Activated T-helper 1 cell treated with anti-CD3 and anti-CD28 coated beads, Interleukin-2, amount 50 U/mL, for 16 hours (primary cell): ENCODE measurements at places on chromosomes 16 and 17.

- no peak for DNase-seq
These were observed 48.3 kb upstream of the ABCC11 start for GRCh38 chr16:48295488-48296281.

DNA sequence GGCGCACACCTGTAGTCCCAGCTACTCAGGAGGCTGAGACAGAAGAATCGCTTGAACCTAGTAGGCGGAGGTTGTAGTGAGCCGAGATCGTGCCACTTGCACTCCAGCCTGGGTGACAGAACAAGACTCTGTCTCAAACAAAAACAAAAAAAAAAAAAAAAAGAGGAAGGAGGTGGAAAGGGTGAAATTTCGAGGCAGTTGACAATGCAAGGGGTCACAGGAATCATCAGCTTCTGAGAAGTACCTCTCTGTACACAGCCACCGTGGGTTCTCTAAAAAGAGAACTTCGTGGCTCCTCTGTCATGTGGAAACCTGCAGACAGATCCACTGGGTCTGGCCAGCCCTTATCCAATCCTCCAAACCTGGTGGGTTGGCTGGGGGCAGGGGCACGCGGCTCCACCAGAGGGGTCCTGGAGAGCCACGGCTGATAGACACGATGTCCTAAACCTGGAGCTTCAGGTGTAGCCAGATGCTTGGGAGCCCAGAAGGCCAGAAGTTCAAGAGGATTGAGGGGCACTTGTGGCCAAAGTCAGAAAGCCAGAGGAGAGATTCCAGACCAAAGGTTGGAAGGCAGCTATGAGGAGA is 540 bp upstream of the CD300LF start:
- no peak for DNase-seq

- no peak for DNase-seq
These were observed 9.9 kb downstream of the MXRA7 start for GRCh38 chr17:76700617-76701470.

- no peak for DNase-seq
These were observed 13.3 kb downstream of the PDIA2 start for GRCh38 chr16:296276-296675.

DNA sequence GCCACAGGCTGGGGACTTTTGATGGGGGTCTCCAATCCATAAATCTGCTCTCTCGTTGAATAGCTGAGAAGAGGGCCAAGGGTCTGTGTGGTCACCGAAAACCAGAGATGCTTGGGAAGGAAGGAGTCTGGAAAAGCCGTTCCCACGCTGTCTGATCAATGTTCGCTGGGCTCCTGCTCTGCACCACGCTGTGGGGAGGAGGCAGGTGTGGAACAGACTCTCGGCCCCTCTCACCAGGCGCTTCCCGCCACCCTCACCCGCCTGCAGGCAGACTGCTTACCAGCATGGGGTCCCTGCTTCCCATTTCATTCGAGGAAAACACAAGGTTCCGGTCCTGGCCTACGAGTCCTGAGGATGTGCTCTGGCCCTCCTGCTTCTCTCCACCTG is 702 bp upstream of the ALDH3A1 start:
- no peak for DNase-seq

GRCh38 chr16:68202091-68202519 is 33.8 kb downstream of the ESRP2 start:
- no peak for DNase-seq

- DNase-seq = no peak
These were observed 1.9 kb upstream of the MLLT6 start for GRCh38 chr17:38702916-38703741.

DNA sequence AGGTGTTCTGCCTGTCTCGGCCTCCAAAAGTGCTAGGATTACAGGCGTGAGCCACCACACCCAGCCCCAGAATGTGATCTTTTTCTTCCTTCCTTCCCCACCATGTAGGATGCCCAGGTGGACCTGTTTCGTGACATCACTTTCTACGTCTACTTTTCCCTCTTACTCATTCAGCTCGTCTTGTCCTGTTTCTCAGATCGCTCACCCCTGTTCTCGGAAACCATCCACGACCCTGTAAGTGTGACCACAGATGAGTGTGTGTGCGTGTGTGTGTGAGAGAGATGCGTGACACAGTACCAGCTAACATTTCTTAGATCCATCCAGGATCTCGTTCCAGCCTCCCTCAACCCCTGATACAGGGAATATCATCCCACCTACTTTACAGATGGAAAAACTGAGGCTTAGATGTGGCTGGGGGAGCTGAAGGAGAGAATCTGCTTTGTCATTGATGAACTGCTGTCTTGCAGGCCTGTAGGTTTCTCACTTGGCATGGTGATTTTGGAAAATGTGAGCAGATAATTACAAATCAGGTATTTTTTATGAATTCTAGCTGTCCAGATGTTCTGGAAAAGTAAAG is 67.1 kb downstream of the ABCC1 start:
- DNase-seq = no peak

GRCh38 chr16:85062323-85062722 is 34.7 kb downstream of the KIAA0513 start:
- DNase-seq = no peak

- no peak for DNase-seq
These were observed 330.0 kb downstream of the SHISA9 start for GRCh38 chr16:13231365-13231764.

GRCh38 chr16:57356547-57356946 is 2.0 kb upstream of the CCL22 start:
- no peak for DNase-seq

- no peak for DNase-seq
These were observed 1965.9 kb downstream of the TP53TG3F start for GRCh38 chr16:35425270-35425669.

GRCh38 chr17:1957037-1957436 is 68.1 kb downstream of the RTN4RL1 start:
- no peak for DNase-seq

DNA sequence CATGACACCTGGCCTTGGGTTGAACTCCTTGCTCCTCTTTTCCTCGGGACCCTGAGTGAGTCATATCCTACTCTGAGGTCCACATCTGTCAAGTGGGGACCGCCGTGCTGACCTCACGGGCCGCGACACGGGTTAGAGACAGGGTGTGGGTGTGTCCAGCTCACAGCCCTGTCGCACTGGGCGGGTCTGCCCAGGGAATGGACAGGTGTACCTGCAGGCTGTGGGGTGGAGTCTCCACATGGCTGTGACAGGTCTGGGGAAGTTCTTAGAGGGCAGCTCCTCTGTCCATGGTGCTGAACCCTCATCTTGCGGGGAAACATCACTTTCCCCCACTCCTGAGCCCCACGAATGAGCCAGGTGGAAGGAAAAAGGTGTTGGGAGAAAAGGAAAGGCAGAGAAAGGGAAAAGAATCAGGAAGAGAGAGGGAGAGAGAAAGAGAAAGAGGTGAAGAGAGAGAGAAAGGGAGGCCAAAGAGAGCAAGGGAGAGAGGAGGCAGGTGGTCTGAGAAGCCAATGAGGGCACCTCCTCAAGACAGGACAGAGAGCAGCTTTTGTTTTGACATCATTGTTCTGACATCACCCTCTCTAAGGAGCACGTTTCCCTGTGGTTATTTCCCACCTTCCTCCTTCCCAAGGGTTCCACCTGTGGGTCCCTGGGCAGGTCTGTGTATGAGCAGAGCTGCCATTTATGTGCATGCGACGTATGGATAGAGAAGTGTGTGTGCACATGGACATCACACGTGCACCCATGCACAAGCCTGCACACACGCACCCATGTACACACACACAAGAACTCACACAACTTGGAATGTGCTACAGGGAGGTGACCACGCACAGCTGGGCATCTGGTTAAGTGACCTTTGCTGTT is 32.6 kb upstream of the CBFA2T3 start:
- no peak for DNase-seq
